Activated T-helper 2 cell treated with anti-CD3 and anti-CD28 coated beads, Interferon-gamma antibody, Interleukin-2, Interleukin-4, amounts not matched to agents 10 μg/mL and 5 μg/mL and 100 μg/mL, durations not matched to agents 14 hours and 24 hours and 36 hours (primary cell): ENCODE measurements at places on chromosomes 3 and 15. TPM values are rescaled to one million over a fixed set of nuclear protein-coding genes. Genes with fewer than 3 reads are reported as not detected.

- no peak for DNase-seq
Observed at GRCh38 chr3:38551026-38551832, 55.1 kb downstream of the EXOG start.

- DNase-seq: no peak
Observed at GRCh38 chr3:8589880-8590556, 54.6 kb downstream of the SSUH2 start.

DNA sequence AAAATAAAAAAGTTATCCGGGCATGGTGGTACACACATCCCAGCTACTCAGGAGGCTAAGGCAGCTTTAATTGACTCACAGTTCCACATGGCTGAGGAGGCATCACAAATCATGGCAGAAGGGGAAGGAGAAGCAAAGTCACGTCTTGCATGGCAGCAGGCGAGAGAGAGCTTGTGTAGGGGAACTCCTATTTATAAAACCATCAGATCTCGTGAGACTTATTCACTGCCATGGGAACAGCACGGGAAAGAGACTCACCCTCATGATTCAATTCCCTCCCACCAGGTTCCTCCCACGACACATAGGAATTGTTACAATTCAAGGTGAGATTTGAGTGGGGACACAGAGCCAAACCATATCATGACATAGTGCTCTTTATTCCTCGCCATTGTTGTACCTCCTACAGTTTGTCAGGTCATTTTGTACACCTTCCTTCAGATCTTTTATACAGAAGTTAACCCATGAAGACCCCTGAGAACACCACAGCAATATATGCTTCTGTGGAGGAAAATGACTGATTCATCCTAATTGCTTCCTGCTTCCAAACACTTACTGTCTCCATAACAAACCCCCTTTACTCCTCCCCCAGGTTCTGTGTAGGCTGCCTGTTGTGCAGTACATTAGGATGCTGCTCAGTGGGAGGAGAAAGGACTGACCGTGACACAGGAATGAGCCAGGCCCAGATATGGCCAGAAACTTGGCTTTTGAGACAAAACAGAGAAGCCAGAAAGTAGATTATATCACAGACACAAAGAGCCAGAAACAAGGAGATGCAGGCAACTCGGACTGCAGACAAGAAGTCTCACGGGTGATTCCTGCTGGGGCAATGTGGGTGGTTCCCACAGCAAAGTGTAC lies 67.9 kb upstream of the HEG1 start:
- no peak for DNase-seq

The PLCH1 gene
- 0.09 and 0.25 TPM in 2 replicates for total RNA-seq

DNA sequence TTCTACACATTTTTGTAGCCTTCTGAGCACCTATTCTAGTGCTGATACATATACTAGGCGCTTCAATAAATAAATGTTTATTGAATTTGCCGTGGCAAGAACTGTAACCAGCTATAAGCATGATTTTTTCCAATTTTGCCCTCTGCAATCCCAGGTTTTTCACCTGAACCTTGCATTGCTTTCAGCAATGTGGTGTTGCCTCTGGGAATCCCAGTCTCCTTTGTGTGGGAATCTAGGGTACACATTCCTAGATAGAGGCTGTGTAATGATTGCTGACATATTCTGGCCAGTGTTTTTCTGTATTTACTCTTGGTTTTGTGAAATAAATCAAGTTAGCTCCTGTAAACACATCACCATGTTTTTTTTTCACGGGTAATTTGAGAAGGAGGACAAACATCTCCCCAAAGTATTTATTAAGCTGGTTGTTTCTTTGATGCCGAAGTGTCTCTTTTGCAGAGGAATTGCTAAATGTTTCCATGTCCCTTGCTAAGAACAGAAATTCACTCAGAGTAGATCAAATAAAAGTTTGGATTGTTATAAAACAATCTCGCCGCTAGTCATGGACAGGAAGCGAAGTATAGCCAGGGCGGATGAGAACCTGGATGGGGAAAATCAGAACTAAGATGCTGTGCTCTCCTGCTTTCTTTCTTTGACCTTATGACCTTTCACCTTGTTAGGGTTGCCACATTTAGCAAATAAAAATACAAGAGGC lies 1.2 kb downstream of the CFAP91 start:
- DNase-seq: no peak

- DNase-seq: no peak
Observed at GRCh38 chr3:119497820-119498185, 544 bp upstream of the TIMMDC1 start.

- DNase-seq: no peak
Observed at GRCh38 chr3:125302932-125303331, 72.2 kb downstream of the ZNF148 start.
